Esophagus muscularis mucosa (tissue), 4 donors: ENCODE measurements at places on chromosomes 1 and 21. TPM values are rescaled to one million over a fixed set of nuclear protein-coding genes. Genes with fewer than 3 reads are reported as not detected.

DNA sequence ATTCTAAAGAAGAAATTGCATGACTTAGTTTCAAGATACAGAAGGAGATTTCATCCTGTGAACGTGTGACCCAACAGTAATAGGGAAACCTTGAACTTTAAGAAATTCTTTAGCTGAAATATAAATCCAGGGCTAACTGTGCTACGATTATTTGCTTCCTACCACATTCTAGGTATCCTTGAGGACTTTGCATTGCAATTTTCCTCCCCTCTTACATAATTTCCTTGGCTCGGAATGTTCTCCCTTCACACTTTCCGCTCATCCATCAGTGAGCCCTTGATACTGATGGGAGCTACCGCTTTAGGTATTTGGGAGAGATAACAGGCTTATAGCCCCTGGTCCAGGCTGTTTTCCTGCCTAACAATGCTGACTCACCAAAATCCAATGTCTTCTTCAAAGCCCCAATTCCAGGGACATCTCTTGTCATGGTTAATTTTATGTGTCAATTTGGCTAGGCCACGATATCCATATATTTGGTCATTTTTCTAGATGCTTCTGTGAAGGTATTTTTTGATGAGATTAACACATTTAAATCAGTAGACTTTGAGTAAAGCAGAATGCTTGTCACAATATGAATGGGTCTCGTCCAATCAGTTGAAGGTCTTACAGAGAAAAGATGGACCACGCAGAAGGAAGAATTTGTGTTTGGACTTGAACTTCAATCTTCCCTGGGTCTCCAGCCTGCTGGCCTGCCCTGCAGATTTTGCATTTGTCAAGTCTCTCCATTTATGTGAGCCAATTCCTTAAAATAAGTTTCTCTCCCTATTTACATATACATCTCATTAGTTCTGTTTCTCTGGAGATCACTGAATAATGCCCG, 121.2 kb downstream of the PTPN14 start:
- DNase-seq, result no peak

DNA sequence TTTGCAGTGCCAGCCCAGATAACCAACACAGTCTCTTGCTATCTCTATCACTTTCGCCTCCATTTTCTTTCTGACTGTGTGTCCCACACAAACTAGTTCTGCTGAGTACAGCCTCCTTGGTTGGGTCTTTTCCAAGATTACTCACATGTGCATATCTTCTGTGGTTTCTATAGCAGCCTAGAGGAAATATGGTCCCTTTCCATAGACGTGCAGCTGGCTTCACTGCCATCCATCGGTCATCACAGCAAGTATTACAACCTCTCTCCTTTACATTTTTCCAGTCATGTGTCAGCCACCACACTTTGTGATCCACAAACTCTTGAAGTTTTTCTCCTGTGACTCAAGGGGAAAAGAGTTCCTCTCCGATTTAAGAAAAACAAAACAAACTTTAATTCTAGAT, 893.4 kb upstream of the ADGRL4 start:
- no peak for DNase-seq

DNA sequence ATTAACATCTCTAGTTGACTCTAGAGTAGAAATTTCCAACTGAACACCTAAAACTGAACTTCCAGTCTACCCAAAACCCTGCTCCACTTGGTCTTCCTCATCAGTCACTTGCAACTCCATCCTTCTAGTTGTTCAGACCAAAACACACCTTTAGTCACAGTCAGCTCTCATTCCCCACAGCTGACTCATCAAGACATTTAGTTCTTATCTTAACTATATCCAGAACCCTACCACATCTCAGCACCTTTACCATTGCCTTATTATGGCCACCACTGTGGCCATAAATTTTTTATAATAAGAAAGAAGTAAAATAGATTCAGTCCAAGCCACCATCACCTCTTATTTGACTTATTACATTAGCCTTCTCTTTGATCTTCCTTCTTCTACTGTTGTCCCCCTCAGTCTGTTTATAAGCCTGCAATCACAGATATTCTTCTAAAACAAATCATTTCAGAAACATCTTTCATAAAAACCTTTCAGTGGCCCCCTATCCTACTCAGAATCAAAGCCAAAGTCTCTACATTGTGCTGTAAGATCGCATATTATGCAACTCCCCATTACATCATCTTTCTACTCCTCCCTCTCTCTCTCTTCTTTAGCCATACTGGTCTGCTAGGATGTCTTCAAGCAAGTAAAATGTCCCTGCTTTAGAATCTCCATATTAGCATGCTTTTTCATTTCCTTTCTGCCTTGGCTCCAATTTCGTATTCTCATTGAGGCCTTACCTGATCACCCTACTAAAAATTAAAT, 275.9 kb downstream of the LRRC40 start:
- no peak for DNase-seq

DNA sequence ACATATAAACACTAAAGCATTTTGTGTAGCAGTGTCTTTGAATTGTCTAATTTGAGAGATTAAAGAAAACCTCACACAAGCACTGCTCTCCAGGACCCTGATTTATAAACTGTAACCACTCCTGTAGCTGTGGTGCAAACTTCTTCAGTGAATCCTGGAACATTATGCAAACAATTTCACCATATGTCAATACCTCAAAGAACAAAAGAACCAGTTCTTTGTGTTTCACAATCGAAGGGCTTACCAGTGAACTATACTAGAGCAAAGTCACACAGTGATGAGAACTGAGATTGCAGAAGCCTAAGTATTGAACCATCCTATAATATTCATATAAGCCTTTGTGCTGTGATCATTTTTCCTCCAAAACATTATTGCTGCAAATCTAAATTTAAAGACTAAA, 21.5 kb downstream of the DPH5 start:
- DNase-seq, result no peak

The BEND5 gene
- total RNA-seq, result 4.6 TPM

The LCE1E gene
- total RNA-seq, result not detected

The C1orf56 gene
- 8.7 TPM for total RNA-seq

The OR2T29 gene
- total RNA-seq, result not detected

The DNAJC6 gene
- 8.3 TPM for total RNA-seq

The NFASC gene
- 61.9 TPM for total RNA-seq
